Activated CD4-positive, alpha-beta memory T cell treated with anti-CD3 and anti-CD28 coated beads, Interleukin-2, amount 10 ng/mL, durations not matched to agents 7 days and 5 days (primary cell): ENCODE measurements at places on chromosomes 5 and 9. TPM values are rescaled to one million over a fixed set of nuclear protein-coding genes. Genes with fewer than 3 reads are reported as not detected.

- H3K4me1 ChIP-seq: peaks cover 13% of the 10 kb centered on the region
- no peak for DNase-seq
- H3K27me3 ChIP-seq: peaks cover 13% of the 10 kb centered on the region
- H3K4me3 ChIP-seq: no peak overlapping the region
- no peaks in the 10 kb centered on the region for H3K36me3 ChIP-seq
These were observed 179.2 kb downstream of the HSD17B3 start for GRCh38 chr9:96122751-96123150.

GRCh38 chr5:84287951-84288350, 96.7 kb downstream of the EDIL3 start:
- no peaks in the 10 kb centered on the region for H3K4me1 ChIP-seq
- H3K27me3 ChIP-seq: no peaks in the 10 kb centered on the region
- no peak overlapping the region for H3K4me3 ChIP-seq
- no peak overlapping the region for H3K27ac ChIP-seq
- no peak for DNase-seq

The S1PR3 gene
- not detected for total RNA-seq

DNA sequence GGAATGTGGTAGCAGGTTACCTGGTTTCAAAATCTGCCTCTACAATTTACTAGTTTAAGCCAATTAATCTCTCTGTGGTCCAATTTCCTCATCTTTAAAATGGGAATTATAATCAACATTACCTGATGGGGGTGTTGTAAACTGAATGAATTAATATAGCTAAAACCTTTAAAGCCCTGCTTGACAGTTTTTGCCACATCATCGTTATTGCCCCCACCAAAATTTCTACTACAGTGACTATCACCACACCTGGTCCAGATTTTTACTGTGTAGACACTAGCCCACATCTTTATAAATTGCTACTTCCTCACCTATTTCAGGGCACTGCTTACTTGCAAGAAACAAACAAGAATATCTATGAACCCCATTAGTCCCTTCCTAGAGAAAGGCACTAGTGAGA, 65.0 kb downstream of the MLLT3 start:
- H3K4me3 ChIP-seq: no peak overlapping the region
- no peak for DNase-seq
- H3K36me3 ChIP-seq: peaks cover 5% of the 10 kb centered on the region
- H3K27me3 ChIP-seq: no peaks in the 10 kb centered on the region
- peaks cover 79% of the 10 kb centered on the region for H3K4me1 ChIP-seq

GRCh38 chr5:95445995-95446394, 54.8 kb downstream of the FAM81B start:
- H3K4me3 ChIP-seq: no peak overlapping the region
- H3K27me3 ChIP-seq: peaks cover 17% of the 10 kb centered on the region
- H3K36me3 ChIP-seq: no peaks in the 10 kb centered on the region
- no peak overlapping the region for H3K27ac ChIP-seq

- H3K4me1 ChIP-seq: no peaks in the 10 kb centered on the region
- H3K36me3 ChIP-seq: no peaks in the 10 kb centered on the region
- DNase-seq: no peak
- no peak overlapping the region for H3K4me3 ChIP-seq
- no peaks in the 10 kb centered on the region for H3K27me3 ChIP-seq
These were observed 212.2 kb downstream of the MTRR start for GRCh38 chr5:8081179-8081578.

DNA sequence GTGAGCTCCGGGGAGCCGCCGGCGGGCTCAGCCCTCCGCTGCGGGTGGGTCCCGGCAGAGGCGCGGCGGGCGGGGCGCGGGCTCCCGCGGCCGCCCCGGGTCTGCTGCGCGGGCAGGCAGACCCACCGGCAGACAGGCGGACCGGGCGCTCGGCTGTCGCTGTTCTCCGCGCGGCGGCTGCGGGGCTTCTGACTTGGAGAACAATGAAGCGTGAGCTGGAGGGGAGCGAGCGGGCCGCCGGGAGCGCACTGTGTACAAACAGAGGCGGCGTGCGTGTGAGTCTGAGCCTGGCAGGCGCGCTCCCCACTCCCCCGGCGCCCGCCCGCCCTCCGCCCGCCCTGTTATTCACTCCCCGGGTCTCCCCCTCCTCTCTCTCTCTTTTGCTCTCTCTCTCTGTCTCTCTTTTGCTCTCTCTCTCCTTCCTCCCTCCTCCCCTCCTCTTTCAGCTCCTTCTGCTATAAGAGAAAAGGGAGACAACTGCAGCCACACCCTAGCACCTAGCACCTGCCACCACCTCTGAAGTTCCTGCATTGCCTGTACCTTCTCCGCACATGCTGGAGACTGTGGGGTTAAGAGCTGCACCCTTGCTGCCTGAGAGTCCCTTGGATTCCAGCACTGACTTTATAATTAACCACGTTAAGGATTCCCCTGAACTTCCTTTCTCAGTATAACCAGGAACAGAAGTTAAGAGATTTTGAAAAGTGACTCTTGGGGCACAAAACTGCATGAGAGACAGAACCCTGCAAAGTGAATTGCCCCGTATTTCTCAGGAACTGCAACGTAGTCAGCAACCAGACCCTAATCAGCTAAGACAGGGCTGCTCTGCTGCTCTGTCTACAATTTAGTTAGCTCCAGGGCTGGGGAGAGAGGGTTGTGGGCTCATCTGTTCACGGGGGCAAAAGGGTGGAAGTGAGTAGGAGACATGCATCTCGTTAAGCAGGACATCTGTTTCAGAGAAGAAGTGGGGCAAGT, at the start of gene EDIL3:
Gene EDIL3, minus strand, starts transcription at position 277 of the 972 bp plus-strand sequence. CDS start 506 bp downstream, outside the sequence.
- no peak within 1 kb of the TSS for H3K4me3 ChIP-seq
- H3K36me3 ChIP-seq: no peaks in the 10 kb centered on the region
- peaks cover 45% of the 10 kb centered on the region for H3K27me3 ChIP-seq
- no peak within 1 kb of the TSS for H3K27ac ChIP-seq

GRCh38 chr5:1938310-1939000, 55.7 kb upstream of the IRX4 start:
- H3K4me3 ChIP-seq: no peak overlapping the region
- DNase-seq: no peak
- no peak overlapping the region for H3K27ac ChIP-seq
- no peaks in the 10 kb centered on the region for H3K4me1 ChIP-seq
- H3K36me3 ChIP-seq: no peaks in the 10 kb centered on the region

- no peak overlapping the region for H3K4me3 ChIP-seq
- no peaks in the 10 kb centered on the region for H3K36me3 ChIP-seq
- no peak overlapping the region for H3K27ac ChIP-seq
- no peaks in the 10 kb centered on the region for H3K4me1 ChIP-seq
These were observed 99.0 kb downstream of the OLFM1 start for GRCh38 chr9:135186248-135187164.

The OBP2B gene
- not detected for total RNA-seq

GRCh38 chr5:31781772-31782171, 142.8 kb downstream of the PDZD2 start:
- DNase-seq: no peak
- no peaks in the 10 kb centered on the region for H3K4me1 ChIP-seq
- no peak overlapping the region for H3K27ac ChIP-seq

The C9orf152 gene
- total RNA-seq: not detected

DNA sequence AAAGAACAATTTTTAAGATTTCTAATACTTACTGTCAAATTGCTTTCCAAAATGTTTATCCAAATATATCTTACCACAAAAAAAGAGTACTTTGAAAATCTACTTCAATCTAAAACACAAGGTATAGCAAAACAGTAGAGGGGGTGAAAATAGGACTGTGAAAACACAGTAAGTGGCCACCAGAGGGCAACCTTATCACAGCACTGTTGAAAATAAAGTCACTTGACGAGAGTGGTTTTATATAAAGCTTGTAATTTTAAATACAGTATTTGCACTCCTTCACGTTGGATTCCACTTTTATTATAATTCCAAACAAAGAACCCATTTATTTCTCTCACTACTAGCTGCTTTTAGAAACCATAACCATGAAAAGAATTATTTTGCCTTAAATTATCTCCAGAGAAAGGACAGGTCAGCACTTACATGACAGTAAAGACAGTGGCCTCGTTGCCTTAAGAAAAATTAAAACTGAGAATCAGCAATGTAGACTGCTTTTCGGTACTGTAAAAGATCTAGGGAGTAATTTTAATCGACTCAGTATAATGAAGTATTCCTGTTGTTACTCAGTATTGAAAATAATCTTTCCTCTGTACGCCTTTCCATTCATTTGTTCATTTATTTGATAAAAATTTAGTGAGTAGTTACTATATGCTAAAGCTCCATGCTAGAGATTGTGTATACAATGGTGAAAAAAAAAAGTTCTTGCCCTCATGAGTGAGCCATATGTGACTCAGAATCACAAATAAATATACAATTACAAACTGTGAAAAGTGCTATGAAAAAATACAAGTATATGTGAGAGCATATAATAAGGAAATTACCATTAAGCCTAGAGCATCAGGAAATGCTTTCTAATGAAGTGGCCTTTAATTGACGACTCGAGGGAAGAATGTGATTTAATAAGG, 40.0 kb upstream of the CDK5RAP2 start:
- no peaks in the 10 kb centered on the region for H3K36me3 ChIP-seq
- no peaks in the 10 kb centered on the region for H3K27me3 ChIP-seq
- H3K4me3 ChIP-seq: no peak overlapping the region
- H3K27ac ChIP-seq: no peak overlapping the region
- peaks cover 7% of the 10 kb centered on the region for H3K4me1 ChIP-seq
